ENCODE measurements at places on chromosomes 2 and 18.

DNA sequence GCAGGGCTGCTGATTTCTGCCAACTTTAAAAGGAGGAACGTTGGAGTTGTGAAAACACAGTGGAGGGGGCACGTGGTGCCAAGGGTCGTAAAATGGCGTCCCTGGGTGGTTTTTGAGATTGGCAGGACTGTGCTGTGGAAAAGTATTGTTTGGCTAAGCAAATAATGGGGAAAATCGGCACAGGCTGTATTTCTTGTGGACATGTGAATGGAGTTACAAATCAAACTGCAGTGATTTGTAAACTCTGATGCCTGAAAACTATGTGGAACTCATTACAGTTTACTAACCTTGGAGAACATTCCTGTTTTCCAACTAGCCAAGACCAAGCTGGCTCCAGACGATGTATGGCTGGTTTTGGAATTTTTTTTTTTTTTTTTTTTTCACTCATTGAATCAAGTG is 68.7 kb downstream of the KCTD1 start:
- DNase-seq = no peak

DNA sequence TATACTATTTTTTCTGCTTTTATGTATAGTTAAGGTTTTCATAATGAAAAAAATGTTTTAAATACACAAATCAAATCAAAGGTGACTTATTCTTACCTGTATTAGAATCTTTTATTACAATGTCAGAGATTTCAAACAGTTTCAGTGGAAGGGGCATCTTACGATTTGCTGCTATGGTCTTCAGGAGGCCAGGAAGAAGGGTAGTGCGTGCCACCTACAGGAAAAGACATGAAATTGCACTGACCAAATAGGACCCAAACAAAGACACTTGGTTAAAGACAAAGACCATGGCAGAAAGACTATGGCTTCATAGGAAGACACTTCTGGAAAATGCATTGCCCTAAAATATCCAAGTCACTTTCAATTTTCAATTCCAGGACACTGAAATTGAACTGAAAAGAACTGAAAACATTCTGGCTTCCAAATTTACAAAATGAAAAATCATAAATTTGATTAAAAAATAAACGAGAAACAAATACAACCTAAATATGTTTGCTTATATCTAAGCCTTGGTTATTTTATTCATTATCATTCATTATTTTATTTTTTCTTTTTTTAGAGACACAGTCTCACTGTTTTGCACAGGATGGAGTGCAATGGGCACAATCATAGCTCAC is 42.1 kb downstream of the FARSB start:
- peak; percentile 10 for DNase-seq

DNA sequence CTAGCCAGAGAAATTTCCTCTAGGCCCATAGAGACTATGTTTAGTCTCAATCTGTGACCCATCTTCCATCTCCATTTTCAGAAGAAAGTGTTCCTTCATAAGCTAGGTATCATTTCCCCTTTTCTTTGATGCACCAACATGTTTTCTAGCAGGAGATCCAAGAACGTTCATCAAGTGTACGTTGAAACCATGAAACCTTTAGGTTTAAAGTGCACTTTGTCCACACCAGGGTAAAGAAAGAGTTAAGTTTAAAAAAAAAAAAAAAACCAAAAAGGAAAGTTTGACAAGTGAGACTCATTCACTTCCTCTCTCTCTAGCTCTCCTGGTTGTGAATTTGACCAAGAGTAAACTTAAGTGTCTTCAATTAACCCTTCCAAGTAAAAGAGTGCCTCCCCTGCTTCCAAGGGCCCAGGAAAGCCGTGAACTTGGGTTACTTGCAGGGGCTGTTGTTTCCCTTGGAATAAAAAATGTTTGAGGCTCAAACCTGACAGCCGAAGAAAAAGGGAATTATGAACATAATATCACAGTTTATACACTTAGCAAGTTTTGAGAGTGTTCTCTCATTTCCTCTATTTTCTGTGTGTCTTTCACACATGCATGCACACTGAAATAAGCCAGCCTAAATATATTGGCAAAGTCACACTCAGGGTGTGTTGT is 56.7 kb downstream of the LBH start:
- no peak for DNase-seq

DNA sequence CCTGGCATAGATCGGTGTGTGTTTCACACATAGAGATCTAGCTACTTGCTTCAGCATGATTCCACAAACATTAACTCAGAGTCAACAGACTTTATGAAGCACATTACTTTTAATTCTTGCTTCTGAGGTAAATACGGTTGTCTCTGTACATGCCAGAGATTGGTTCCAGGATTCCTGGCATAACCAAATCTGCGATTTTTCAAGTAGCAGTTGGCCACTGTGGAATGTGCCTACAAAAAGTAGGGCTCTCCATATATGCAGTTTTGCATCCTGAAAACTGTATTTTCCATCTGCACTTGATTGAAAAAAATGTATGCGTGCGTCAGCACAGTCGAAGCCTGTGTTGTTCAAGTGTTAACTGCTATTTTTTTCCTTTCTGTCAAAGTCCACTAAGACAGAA is 85.0 kb downstream of the ZAP70 start:
- DNase-seq = no peak

- DNase-seq = no peak
These were observed 21.9 kb downstream of the ITM2C start for GRCh38 chr2:230886671-230887071.

GRCh38 chr18:6625481-6625880 is 104.0 kb upstream of the ARHGAP28 start:
- DNase-seq = no peak

- DNase-seq = no peak
These were observed 84.5 kb downstream of the ADD2 start for GRCh38 chr2:70683455-70683854.

DNA sequence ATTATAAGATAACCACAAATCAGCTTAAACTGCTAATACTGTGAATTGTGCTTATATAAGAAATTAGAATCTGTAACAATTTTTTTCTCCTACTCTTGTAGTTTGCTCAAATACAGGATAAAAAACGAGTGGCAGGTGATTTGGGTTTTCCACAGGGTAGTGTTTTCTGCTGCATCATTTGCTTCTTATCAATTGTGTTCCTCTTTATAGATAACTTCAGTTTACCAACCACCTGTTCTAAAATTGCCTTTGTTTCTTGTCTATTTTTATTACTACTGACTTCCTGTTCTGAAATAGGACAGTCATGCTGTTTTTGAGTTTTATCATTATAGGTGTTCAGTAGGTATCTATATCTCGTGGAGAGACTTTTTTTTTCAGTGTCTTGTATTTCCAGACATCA is 56.9 kb downstream of the MFSD6 start:
- DNase-seq = no peak

- DNase-seq = no peak
These were observed 904 bp upstream of the SFXN5 start for GRCh38 chr2:73072416-73072815.

GRCh38 chr2:24040511-24040910 is 6.7 kb downstream of the WDCP start:
- no peak for DNase-seq

DNA sequence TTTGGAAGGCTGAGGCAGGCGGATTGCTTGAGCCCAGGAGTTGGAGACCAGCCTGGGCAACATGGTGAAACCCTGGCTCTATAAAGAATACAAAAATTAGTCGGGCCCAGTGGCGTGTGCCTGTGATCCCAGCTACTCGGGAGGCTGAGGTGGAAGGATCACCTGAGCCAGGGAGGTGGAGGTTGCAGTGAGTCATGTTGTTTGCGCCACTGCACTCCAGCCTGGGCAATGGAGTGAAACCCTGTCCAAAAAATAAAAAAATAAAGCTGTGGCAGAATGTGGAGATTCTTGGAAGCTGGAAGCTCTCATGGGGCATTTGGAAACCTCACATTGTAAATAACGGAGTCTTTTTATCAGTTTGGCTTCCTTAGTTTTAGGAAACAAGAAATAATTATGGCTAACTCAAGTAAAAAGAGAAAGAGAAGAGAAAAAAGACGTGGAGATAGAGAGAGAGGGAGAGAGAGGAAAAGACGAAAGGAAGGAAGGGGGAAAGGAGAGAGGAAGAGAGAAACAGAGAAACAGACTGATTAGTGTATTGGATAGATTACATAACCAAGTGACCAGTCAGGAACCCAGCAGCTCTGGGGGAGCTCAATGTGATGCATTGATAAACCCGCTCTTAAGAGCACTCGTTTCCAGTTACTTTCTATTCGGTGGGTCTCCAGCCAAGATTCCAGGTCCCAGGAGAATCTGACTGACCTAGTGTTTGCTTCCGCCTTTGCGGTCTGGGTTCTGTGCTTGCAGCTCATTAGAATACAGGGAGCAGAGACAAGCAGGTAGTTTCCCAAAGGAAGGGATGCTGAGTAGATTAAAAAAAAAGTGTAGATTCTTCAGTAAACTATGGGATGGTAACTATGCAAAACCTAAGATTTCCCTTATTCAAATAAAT is 1.1 kb upstream of the SPAST start:
- no peak for DNase-seq

- DNase-seq = no peak
These were observed 318 bp upstream of the CDC42EP3 start for GRCh38 chr2:37671816-37672103.

- DNase-seq = no peak
These were observed 55.2 kb downstream of the CIB4 start for GRCh38 chr2:26585966-26586365.

- DNase-seq = no peak
These were observed 621 bp downstream of the TXNL1 start for GRCh38 chr18:56637711-56638231.

- no peak for DNase-seq
These were observed 9.3 kb upstream of the KCNE4 start for GRCh38 chr2:223042704-223043118.

DNA sequence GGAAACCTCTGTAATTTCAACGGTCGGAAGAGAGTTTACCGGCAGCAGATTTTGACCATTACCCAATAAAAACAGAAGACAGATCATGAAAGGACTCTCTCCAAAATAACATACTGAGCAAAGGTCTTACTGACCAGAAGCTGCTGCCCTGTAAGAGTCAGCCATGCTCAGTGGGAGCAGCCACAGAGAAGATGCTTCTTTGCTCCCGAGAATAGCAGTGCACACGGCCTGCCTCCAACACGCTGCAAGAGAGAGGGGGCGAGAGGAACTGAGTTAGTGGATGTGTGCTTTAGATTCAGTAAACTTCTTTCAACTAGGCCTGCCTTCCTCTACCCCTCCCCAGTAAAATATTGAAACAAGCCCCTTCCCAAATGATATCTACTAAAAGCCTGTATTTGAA is 103.7 kb downstream of the NCK2 start:
- no peak for DNase-seq

- no peak for DNase-seq
These were observed 103.9 kb upstream of the LRP1B start for GRCh38 chr2:142234741-142235140.

DNA sequence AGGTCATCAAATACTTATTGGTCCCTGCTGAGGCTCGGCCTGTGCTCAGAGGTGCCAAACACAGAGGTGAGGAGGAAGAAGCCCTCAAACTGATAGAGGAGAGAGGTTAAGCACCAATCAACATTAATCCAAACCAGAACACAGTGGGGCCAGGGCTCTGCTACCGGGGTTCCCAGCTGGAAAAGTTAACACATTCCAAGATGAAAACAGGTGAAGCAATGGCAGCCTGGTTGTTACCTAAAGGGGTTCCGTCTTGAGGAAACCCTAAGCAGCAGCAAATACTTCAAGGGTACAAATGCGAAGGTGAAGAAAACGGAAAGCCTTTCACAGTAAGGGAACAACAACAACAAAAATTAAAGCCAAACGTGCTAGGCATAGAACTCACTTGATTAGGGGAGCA is 5.4 kb downstream of the TGFA start:
- no peak for DNase-seq

GRCh38 chr2:113124181-113124961 is 3.0 kb upstream of the IL1RN start:
- DNase-seq = no peak

DNA sequence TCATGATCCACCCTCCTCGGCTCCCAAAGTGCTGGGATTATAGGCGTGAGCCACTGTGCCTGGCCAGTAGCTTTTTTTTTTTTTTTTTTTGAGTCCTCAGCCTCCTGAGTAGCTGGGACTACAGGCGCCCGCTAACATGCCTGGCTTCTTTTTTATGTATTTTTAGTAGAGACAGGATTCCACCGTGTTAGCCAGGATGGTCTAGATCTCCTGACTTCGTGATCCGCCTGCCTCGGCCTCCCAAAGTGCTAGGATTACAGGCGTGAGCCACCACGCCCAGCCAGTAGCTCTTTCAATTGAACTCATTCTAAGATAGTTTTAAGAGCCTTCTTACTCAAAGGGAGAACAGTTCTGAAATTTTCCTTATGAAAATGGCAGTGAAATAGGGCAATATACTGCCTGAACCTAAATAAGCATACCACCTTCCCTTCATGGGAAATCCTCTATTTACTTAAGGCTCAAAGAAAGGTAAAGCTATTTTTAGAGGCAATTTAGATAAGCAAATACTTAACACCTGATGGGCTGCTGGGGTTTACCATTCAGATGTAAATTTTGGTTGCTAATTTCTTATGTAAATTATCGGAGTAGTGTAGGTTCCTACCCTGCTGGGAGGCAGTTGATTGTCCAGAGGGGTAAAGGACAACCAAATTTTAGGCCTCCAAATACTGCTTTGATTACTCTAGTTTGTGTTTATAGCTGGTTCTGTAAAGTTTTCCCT is 144.7 kb downstream of the GREB1L start:
- no peak for DNase-seq

DNA sequence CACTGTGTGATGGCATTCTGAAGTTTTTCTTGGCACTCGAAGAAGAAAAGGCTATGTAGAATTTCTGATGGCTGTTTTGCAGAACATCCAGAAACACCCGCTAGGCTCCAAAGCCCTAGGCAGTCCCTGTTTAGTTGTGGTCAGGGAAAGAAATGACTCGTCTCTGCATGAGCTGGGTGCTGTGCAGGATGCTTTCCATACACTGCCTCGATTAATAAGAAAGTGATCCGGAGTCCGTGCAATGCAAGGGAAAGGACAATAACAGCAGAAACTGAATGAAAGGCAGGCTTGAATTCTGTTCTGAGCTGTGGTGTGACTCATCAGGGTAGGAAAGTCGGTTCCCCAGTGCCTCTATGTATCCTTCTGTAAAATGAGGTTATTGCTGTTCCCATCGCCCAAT is 18.7 kb downstream of the MAPRE3 start:
- no peak for DNase-seq

GRCh38 chr2:15844211-15844801 is 96.0 kb upstream of the MYCN start:
- DNase-seq = no peak

DNA sequence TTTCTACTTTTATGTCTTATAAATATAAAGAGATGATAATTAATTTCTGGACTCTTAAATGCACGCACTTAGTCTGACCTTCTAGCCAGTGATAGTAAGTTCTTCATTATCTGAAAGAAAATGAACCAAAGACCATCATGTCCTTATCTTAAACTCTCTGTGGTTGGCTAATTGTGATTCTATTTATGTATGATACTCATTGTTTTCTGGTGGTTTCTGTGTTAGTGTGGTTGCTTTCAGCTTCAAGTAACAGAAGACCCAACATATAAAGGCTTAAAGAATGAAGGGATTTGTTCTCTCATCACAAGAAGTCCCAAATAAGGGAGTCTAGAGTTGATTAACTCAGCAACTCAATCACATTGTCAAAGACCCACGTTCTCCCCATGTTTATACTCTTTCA is 225.2 kb upstream of the TANK start:
- no peak for DNase-seq
